Activated CD4-positive, alpha-beta T cell treated with anti-CD3 and anti-CD28 coated beads, Interleukin-2, amount 50 U/mL, for 24 hours (primary cell): ENCODE measurements at places on chromosomes 13 and 19.
A peak's percentile ranks its signal among the peaks of the same experiment; 100 is the strongest.

DNA sequence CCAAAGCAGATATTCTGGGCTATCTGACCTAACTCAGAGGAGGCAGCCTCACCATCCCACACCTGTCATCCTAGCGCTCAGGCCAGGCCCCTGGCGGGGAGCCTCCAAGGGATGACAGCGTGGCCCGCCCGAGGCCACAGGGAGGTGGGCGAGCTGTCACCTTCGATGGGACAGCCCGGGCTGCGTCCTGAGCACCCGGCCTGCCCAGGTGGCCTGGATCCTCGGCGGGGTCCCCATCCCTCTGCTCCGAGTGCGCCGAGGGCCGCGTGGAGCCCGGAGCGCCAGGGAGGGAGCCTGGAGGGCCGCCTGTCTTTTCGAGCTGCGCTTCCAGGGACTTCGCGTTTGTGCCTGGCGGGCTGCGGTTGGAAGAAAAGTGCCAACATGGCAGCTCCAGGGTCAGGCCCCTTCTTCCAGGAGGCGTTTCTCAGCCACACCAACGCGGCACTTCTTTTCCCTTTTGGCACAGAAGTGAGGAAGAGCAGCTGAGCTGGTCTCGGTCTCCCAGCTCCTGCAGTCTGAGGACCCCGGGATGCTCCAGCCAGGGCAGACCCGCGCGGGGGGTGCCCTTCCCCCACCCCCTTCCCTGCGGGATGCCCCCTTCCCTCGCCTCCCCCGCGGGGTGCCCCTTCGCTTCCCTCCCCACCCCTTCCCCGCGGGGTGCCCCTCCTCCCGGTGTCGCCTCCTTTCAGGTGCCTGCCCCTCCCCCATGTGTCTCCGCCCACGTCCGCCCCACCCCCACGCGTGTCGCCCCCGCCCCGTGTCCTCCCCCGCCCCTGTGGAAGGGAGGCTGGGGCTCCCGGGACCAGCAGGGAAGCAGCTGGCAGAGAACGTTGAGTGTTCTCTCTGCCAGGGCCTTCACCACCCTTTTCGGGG lies 42.3 kb downstream of the GJA3 start:
- DNase-seq = peak; percentile 5

DNA sequence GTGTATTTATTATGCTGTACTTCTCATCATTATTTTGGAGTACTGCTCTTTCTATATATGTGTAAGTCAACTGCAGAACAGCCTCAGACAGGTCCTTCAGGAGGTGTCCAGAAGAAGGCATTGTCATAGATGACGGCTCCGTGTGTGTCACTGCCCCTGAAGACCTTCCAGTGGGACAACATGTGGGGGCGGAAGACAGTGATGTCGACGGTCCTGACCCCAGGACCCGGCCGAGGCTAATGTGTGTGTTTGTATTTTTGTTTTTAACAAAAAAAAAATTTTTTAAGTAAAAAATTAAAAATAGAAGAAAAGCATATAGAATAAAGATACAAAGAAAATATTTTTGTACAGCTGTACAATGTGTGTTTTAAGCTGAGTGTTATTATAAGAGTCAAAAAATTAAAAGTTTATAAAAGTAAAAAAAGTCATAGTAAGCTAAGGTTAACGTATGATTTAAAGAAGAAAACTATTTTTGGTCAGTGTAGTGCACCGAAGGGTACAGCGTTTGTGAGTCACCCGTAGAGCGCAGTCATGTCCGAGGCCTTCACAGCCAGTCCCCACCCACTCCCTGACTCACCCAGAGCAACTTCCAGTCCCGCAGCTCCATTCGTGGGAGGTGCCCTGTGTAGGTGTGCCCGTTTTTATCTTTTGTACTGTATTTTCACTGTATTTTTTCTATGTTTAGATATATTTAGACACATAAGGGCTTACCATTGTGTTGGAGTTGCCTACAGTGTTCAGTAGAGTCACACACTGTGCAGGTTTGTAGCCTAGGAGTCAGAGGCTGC lies 42.2 kb upstream of the SPACA7 start:
- DNase-seq = no peak

DNA sequence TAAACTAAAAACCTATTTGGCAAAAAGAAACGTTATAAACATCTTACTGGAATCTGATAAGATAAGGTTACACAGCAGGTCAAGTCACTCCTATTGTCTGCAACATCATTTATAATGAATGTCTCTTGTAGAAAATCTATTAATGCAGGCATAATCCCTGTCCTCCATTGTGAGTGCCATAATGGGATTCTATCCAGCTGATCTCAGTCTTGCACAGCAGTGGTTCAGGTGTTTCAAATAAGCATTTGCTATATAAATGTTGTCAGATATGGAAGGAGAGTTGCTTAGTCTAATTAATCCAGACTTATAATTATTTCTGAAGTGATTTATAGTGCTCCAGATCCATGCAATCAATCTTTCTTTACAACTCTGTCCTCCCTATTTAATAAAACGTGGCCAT lies 186.5 kb upstream of the ATXN8OS start:
- no peak for DNase-seq

- no peak for DNase-seq
Observed at GRCh38 chr13:105327581-105328126, 1207.8 kb downstream of the EFNB2 start.

GRCh38 chr19:44640518-44640917 lies 3.2 kb upstream of the PVR start:
- DNase-seq = no peak

DNA sequence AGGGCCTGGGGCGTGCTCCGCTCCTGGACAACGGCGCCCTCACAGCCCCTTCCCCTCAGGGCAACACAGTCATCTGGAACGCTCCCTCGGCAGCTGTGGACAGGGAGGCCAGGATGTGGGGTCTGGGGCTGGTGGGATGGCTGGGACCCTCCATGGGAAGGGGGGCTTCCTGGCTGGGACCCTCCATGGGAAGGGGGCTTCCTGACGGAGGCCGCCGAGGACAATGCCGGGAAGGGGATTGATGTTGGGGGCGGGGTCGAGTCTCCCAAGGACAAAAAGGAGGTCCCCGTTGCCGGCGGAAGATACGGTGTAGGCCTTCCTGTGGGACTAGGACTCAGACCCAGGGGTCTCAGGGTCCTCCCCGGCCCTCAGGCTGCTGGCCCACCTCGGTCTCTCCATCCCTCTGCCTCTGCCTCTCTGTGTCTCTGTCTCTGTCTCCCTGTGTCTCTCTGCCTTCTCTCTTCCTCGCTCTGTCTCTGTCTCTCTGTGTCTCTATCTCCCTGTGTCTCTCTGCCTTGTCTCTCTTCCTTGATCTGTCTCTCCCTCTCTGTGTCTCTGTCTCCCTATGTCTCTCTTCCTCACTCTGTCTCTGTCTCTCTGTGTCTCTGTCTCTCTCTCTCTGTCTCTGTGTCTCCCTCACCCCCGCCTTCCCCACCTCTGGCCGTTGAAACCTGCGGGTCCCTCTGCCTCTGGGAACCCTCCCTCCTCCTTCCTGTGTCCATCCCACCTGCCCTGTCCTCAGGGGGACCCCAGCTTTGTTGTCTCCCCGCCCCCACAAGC lies 2.7 kb upstream of the MADCAM1 start:
- no peak for DNase-seq

- DNase-seq = no peak
Observed at GRCh38 chr13:27810461-27810860, 18.2 kb downstream of the GSX1 start.

GRCh38 chr13:40143106-40143505 lies 487.6 kb downstream of the COG6 start:
- no peak for DNase-seq
